T-helper 22 cell (primary cell): ENCODE measurements at places on chromosomes 4 and X.

- no peak for DNase-seq
Observed at GRCh38 chr4:145295547-145295946, 115.2 kb upstream of the OTUD4 start.

DNA sequence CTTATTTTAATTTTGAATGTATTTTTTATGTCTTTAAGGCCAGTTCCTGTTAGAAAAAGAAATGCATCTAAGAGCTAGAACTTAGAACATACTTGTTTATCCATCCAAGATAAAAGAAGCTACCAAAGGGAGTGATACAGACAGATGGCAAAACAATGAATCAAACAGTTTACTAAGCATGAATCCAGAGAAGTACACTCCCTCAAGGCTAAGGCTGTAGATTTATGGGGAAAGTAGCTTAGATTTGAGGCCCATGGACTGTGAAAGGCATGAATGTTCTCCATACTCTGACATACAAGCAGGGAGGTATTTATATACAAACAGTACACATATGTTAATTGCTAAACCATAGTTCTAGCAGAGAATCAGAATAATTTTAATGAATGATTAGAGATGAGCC, 255.3 kb upstream of the NRK start:
- no peak for DNase-seq

DNA sequence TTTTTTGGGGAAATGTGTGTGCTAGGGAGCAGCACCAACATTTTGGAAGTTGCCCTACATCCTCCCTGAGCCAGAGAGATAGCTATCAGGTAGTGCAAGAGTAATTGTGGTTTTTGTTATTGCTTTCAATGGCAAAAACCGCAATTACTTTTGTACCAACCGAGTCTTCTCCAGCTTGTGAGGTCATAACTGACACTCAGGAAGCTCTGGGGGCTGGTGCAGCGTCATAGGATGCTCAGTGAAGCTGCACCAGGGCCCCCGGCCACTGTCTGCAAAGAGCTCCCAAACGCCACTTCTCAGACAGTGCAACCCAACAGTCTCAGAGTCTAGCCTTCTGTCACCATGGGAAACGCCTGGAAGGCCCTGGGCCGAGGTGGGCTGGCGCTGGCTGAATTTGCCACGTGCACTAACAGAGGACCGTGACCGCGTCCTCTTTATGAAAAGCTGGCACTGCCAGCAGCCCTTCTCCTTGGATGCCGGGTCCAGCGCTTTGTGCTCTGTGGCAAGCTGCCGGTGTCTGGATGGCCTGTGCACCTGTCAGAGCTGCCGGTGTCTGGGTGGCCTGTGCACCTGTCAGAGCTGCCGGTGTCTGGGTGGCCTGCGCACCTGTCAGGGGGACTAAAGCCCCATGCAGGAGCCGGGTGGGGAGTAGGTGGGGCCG, 19.4 kb downstream of the SH3TC1 start:
- DNase-seq, result peak; percentile 54

DNA sequence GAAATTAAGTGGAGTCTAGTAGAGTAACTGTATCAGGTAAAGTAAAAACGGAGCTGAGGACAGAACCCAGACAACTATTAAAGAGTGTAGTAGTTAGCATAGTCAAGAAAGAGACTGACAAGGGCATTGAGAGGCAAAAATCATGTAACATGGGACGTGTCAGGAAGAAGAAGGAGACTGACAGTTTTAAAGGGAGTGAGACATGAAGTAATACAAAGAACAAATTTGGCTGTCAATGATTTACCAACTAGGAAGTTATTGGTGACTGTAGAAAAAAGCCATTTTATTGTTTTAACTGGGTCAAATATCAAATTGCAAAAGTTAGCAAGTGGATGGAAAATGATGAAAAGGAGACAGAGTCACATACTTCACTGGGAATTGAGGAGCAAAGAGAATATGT, 422.3 kb downstream of the MAPK10 start:
- no peak for DNase-seq

- no peak for DNase-seq
Observed at GRCh38 chrX:119503484-119503861, 35.2 kb downstream of the SLC25A5 start.

- no peak for DNase-seq
Observed at GRCh38 chr4:48538358-48538757, 48.3 kb downstream of the ZAR1 start.

DNA sequence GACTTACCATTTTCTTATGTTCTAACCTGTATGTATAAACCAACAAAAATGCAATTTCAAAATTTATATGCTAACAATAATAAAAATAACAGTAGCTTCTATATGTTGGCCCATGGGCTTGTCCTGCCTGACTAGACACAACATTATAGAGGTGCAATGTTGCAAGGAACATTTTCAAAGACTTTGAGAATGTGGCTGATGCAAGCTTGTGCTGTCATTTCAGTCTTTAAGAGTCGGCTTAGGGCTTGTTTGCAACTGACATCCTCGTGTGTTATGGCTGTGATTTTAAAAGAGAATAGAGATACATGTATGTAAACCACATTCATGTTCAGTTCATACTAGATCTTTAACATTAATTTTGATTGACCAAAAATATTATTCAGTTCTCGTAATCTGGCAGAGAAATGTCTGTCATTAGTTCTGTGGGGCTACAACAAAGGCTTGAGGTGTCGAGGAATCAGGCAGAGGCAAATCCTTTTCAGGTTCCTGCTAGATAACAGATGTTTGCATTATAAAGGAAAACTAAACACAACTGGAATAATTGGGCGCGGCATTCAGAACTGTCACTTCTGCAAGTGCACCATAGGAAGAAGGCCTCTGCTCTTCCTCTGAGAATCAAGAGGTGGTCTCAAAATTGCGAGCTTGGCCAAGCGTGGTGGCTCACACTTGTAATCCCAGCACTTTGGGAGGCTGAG, 13.1 kb downstream of the TMSB4X start:
- no peak for DNase-seq

DNA sequence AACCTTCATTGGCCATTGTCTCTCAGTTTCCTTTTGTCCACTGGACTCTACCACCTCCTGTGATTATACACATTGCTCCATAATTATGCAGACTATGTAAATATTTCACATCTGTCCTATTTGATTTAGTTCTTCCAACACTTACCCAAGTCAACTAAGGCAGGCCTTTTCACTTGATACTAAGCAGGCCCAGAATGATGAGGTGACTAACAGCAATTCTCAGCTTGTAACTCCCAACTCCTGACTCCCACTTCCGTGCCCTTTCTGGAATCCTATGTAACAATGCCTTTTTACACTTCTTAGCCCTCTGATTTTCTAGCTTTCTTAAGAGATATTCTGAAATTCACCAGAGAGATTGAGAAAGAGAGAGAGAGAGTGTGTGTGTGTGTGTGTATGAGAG, 6.6 kb downstream of the PAK3 start:
- DNase-seq, result no peak

GRCh38 chr4:3702561-3703221, 63.5 kb upstream of the ADRA2C start:
- no peak for DNase-seq

DNA sequence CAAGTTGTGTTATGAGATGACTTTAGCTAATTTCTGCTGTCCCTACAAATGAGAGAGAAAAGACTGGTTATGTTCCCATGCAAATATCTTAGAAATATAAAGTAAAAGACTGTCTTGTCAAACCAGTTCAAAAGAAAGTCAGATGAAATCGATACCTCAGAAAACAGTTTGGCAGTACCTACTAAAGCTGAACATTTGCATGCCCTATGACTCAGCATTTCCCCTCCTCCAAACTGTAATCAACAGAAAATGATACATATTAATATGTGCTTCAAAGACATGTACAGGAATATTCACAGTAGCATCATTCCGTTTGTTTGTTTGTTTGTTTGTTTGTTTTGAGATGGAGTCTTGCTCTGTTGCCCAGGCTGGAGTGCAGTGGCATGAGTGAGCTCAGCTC, 90.3 kb downstream of the ARX start:
- no peak for DNase-seq

GRCh38 chr4:141331534-141332358, 111.1 kb downstream of the ZNF330 start:
- no peak for DNase-seq

DNA sequence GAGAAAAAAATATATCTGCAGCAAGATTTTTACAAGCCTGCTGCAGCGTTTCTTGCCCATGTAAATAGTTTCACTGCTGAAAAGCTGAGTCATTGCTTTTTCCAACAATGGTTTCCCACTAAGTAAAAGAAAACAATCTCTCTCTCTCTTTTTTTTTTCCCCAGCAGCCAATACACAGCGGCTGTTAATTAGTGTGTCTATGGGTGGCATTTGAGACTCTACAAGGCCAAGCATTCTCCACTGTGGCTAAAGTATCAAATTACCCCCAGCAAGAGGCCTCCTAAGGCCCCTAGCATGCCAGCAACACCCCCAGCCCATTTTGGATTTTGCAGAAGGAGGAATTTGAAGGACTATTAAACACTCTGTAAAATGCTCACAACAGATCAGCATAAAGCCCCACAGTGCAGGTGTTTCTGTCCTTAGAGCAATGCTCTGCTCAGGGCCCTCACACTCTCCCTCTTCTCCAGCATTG, 837.4 kb downstream of the TRIML1 start:
- no peak for DNase-seq

- no peak for DNase-seq
Observed at GRCh38 chr4:113884655-113885054, 94.8 kb downstream of the ARSJ start.

DNA sequence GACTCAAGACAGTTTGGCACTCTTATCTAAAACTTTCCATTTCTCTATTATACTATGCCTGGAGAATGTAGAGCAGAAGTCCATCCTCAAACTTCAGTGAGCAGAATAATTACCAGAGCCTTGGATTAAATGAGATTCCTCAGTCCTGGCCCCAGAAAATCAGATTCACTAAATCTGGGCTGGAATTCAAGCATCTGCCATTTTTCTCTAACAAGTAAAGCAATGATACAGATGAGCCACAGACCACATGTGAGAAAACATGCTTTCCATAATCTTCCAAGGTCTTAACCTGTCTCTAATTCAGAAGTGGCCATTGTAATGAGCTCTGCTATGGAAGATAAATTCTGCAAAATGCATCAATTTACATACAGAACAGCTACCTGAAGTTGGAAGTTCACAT, 25.4 kb downstream of the SOWAHB start:
- no peak for DNase-seq

DNA sequence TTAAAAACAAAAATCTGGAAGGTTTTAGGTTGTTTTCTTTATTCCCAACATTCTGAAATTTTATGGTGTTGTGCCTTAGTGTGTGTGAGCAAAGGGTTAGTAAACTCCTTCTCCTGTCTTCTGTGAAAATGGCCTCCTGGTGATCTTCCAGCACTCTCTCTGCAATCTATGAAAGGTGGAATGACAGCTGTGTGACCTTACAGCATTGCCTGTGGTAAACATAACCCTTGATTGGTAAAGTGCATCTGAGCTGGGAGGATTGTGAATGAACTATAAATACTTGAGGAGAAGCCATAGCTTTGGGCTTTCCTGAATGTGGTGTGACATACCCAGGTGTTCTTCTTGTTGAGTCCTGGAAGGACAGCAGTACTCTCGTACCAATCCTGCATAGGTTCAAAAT, 10.0 kb downstream of the ART3 start:
- no peak for DNase-seq

- no peak for DNase-seq
Observed at GRCh38 chr4:56181140-56181953, 205.9 kb downstream of the AASDH start.

GRCh38 chrX:153848325-153848724, 18.0 kb upstream of the PDZD4 start:
- no peak for DNase-seq

- no peak for DNase-seq
Observed at GRCh38 chr4:101647710-101648034, 142.9 kb upstream of the BANK1 start.

GRCh38 chr4:164109503-164109902, 615.0 kb downstream of the TMA16 start:
- DNase-seq, result no peak

DNA sequence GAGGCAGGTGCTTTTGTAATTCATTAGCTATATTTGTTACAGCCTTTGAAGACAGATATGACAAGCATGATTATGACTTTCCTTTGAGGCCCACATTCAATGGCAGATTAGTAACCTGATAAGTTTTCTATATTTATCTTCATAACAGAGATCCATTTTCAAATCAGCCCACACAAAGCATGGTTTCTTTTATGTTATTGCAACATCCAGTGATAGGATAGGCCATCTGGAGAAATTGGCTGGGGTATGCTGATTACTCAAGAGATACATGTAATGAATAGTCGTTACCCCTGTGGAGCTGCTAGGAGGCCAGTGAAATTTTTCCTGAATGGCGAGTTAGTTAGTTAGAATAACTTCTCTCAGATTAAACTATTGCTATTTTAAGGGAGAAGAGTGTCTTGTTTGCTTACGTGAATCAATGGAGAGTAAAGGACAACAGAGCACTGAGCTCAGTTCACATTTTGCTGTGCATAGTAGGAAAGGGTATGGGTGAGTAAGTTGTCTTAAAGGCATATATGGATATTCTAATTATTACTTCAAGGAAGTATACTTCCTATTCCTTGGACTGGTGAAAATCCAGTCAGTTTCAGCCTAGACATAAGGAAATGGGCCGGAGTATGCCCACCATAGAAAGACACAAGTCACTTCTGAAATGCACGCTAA, 79.2 kb upstream of the DKK2 start:
- no peak for DNase-seq

DNA sequence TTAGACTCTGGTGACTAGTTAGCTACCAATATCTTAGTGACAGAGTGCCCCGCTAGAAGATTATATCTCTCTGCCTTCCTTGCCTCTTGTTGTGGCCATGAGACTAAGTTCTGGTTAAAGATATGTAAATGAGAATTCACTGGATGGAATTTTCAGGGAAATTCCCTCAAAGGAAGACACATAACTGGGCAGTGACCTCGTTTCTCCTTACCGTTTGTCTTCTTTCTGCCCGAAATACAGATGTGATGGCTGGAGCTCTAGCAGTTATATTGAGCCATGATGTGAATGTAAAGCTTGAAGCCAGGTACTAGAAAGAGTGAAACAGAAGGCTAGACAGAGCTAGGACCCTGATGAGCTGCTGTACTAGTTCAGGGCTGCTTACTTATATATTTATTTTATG, 80.5 kb downstream of the FHDC1 start:
- DNase-seq, result no peak

GRCh38 chr4:48403779-48404178, 62.5 kb downstream of the SLAIN2 start:
- DNase-seq, result no peak
